Inflammatory macrophage (primary cell): ENCODE measurements at places on chromosomes 1 and 21.

DNA sequence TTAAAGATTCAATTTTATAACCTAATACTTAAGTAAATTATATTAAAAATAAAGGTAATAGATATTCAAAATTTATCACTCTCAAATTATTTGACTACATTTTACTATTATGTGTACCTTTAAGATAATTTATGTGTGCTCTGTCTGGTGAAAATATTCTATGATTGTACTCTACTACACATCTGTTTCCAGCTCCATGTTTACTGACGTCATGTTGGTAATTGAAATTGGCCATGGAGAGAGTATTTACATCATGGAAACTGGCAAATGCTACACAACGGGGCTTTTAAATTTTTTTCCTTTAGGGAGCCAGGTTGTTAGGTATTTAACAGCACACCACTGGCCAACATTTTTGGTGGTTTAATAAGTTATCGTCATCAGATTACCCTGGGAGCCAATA lies 204.5 kb upstream of the KIAA0040 start:
- DNase-seq = no peak

- DNase-seq = no peak
Observed at GRCh38 chr1:209929751-209930150, 8.3 kb upstream of the SYT14 start.

DNA sequence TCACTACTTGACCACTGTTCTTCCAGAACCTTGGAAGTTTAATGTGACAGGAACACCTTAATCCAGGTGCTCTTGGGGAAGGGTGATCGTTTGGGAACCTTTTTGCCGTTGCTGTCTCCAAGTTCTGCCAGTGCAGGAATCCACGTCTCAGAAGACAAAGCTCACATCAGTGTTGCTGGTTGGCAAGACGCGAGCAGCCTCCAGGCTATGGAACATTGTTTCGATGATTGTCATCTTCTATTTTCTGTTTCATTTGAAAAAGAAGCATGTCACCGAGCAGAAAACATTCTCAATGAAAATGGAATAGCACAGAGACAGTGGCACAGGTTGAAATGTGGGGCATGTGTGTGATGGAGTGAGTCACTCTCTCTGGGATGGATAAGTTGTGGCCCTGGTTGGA lies 11.7 kb downstream of the STUM start:
- DNase-seq = no peak

GRCh38 chr1:218361298-218362065 lies 16.3 kb downstream of the TGFB2 start:
- DNase-seq = no peak

GRCh38 chr1:156999596-157000320 lies 45.8 kb downstream of the ARHGEF11 start:
- no peak for DNase-seq
